Muscle of leg (tissue), 16 donors: ENCODE measurements at places on chromosomes 4 and X. TPM values are rescaled to one million over a fixed set of nuclear protein-coding genes. Genes with fewer than 3 reads are reported as not detected.

DNA sequence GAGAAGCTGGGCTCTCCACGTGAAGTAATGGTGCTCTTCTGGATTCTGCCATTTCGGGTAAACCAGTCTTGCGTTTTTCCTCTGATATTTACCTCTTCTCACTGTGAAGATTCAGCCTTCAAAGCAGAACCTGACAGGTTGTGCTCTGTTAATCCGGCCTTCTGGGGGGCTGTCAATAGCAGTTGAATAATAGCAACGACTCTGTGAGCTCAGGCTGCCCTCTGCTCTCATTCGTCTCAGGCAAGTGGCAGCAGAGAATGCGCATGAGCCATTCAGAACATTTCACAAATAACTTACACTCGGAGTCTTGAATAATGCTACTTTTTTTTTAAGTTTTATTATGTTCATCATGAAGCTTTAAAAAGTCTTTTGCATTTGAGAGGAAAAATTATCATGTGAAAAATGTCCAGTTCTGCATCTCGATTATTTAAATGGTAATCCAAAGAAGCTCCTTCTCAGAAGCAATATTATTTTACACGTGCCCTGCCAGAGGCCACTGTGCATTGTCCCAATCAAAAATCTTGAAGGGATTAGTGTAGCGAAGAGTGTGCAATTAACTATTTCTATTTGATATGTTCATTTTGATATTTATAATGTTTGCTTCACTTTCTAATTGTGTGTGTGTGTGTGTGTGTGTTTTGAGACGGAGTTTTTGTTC, 354.2 kb upstream of the FAT1 start:
- H3K27me3 ChIP-seq = no peaks in the 10 kb centered on the region
- DNase-seq = no peak
- peaks cover 5% of the 10 kb centered on the region for H3K4me1 ChIP-seq
- no peak overlapping the region for H3K4me3 ChIP-seq
- no peak overlapping the region for H3K27ac ChIP-seq

- H3K36me3 ChIP-seq = no peaks in the 10 kb centered on the region
- H3K4me3 ChIP-seq = no peak overlapping the region
- no peaks in the 10 kb centered on the region for H3K27me3 ChIP-seq
- DNase-seq = no peak
- H3K27ac ChIP-seq = no peak overlapping the region
- no peaks in the 10 kb centered on the region for H3K4me1 ChIP-seq
Observed at GRCh38 chrX:87236830-87237440, 280.7 kb upstream of the KLHL4 start.

DNA sequence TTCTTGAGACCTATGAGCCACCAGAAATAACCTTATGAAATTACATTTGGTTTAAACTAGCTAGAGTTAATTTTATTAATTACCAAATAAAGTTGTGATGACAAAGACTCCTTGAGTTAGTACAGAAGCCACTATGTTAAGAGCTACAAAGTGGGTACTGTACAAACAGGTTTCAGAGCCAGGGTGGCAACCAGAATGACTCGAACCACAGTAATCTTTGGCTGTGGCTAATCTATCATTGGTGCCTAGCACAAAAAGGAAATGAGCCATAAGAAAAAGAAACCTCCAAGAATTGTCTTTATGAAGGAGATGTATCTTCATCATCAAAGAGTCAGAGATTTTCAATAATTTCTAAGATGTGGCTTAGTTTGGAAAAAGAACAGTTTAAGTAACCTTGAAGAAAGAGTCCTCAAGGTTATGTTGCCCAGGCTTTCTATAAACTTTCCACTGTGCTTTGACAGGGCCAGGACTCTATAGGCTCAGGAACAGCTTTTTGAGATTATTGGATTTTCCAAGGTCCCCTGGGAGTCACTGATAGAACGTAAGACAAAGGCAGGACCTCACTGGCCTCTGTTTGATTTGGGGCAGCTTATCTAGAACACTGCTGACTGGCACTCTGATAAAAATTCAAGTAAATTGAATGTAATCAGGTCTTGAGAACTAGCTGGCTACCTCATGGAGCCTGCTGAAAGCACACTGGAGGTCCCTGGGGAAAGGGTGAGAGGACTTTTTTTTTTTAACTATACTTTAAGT, 777.7 kb downstream of the STIM2 start:
- H3K4me3 ChIP-seq = no peak overlapping the region
- no peaks in the 10 kb centered on the region for H3K27me3 ChIP-seq
- no peak for DNase-seq
- no peak overlapping the region for H3K27ac ChIP-seq

NHSL2 gene
- total RNA-seq = 7.8 TPM

DNA sequence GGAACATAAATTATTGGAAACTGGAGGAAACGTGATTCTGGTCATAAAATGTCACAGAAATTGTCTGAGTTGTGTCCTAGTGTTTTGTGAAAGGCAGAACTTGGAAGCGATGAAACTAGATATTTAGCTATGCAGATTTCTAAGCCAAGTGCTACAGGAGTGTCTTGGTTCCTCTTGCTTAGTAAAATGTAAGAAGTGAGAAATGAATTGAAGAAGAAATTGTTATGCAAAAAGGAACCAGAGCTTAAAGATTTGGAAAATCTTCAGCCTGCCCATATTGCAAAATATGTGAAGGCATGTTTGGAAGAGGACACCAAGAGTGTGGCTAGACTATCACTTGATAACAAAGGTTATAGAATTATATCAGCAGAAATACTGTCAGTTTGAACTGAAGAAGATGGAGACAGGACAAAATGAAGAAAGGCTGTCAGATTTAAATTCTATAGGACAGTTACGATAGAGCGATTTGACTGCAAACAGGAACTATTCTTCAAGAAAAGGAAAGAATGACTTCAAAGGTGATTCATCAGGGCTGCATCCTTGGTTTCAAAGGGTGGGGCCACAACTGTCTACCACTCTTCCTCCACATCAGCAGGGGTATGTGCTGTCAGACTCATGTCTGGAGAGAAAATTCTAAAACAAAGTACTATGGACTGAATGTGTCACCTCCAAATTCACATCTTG, 9.4 kb upstream of the CDS1 start:
- no peak overlapping the region for H3K27ac ChIP-seq
- no peaks in the 10 kb centered on the region for H3K36me3 ChIP-seq
- no peaks in the 10 kb centered on the region for H3K27me3 ChIP-seq
- DNase-seq = no peak
- H3K4me3 ChIP-seq = no peak overlapping the region
- H3K4me1 ChIP-seq = peaks cover under 1% of the 10 kb centered on the region
